ENCODE measurements at places on chromosomes 3 and 15.

DNA sequence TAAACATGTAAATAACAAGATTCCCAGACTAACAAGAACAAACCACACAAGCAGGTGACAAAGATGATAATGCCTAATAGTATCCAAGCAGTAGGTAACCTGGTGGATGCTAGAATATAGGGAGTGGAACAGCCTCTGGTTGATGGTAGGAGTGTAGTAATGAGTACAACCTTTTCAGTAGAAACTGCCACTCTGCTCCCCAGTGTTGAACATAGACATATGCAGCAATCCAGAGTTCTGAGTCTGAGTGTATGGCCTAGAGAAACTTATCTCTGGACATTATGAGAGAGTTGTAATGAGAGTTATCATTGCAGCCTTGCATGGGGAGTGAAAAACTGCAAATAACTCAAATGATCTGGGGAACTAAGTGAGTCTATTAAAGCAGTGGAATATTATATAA is 76.1 kb upstream of the ACAD9 start:
- DNase-seq, result no peak

DNA sequence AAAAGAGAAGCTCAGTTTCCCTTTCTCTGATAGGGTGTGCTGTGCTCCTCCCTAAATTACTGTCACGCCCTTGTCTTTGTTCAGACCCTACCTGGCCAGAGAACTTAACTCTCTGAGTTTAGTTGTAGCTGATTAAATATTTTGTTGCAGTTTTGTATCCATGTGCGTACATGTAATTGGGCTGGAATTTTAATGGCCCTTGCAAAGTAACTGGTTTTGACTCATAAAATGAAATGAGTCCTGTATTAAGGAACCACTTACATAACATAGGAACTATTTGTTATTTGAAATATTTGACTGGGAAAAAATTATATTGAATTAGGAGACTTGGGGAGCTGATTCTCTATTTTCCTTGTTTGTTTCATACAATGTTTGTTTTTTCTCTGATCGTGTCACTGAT is 80.2 kb downstream of the LRRK1 start:
- no peak for DNase-seq

DNA sequence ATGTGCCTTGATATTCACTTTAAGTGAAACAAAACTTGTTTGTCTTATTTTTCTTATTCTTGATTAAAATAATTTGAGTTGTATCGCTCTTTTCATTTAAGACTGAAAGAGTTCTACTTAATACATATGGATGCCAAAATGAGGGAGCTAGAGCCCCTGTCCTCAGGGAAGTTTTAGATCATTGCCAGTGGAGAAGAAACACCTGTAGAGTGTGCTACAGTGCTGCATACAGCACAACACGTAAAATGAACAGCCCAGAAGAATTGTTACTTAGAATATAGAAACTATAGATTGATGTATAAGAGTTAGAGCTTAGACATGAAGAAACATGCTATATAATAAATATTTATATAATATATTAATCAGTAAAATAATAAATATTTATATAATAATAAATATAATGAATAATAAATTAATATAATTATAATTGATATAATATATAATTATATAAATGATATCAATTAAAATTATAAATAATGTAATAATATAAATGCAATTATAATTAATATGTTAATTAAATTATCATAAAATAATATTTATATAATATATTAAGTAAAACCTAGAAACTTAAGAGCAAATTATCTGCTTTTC is 1234.7 kb downstream of the ROBO2 start:
- DNase-seq, result no peak

- DNase-seq, result no peak
Measured at GRCh38 chr3:112115806-112116383, 17.2 kb downstream of the GCSAM start.

DNA sequence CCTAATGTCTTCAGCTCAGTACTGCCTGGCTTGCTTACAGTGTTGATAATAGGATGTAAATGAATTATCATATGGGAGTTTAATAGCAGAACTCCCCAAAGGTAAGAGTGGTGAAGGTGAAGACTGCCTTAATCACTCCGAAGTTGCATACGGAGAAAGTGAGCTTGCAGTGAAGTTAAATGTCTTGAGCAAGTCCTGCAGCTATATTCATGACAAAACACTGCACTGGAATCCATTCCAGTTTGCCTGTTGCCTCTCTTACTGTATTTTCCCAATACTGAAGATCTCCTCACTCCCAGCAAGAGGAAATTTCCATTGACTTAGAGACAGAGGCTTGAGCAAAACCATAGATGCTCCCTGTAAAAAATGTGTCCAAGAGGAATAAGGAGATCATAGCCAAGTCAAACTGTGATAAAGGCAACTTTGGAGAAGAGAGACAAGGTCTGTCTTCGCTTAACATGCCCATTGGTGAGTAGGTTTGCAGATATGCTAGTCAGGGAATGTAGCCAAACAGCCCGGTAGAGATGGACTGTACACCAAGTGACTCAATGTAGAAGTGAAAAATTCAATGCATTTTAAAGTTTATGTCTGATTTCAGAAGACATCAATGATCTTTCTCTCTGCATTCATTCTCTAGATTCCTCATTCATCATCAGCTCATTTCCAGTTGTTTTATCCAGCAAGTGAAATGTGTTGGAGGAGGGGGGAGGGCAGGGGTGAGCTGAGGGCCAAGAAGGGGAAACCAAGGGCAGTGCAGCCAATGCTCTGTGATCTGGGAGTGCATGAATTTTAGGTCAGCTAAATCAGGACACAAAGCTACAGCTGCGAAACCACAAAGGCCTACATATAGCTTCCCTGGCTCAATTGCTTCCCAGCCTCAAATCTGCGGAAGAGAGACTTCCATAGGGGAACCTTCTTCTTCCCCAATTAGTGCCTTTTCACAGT is 667.1 kb upstream of the NR2F2 start:
- no peak for DNase-seq

GRCh38 chr3:132549890-132550578 is 47.0 kb upstream of the ACKR4 start:
- DNase-seq, result no peak

- DNase-seq, result no peak
Measured at GRCh38 chr3:127815001-127815400, 7.3 kb downstream of the MGLL start.

DNA sequence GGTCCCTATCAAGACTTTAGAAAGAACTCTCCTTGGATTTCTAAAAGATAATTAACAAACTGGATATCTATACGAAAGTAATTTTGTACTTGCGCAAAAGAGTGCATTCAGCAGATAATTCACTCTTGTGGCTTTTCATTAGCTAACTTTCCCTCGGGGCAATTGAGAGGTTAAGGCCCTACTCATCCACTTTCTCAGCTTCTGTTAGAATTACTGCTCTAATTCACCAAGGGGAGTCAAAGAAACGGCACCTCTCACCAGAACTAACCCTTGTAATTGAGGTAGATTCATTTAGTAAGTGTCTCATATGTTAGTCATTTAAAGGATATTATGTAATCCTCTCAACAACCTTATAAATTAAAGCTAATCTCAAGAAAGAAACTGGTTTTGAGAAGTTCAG is 22.5 kb upstream of the MB21D2 start:
- DNase-seq, result no peak
